SK-MEL-5 (cell line): ENCODE measurements at places on chromosomes 1 and 21. TPM values are rescaled to one million over a fixed set of nuclear protein-coding genes. Genes with fewer than 3 reads are reported as not detected.

ILDR2 gene
- 0.79 and 0.90 TPM in 2 replicates for total RNA-seq

TIE1 gene
- 0.08 TPM in 1 of 2 replicates, not detected in the other for total RNA-seq

PRSS38 gene
- total RNA-seq, result not detected in 2 replicates

NPPB gene
- not detected in 2 replicates for total RNA-seq

DCDC2B gene
- not detected in 2 replicates for total RNA-seq

NR5A2 gene
- 2.2 and 2.7 TPM in 2 replicates for total RNA-seq

HORMAD1 gene
- 8.9 and 12.5 TPM in 2 replicates for total RNA-seq

CRNN gene
- total RNA-seq, result not detected in 2 replicates

LAX1 gene
- total RNA-seq, result not detected in 2 replicates

ITLN2 gene
- 0.69 and 0.90 TPM in 2 replicates for total RNA-seq

GPR37L1 gene
- total RNA-seq, result not detected in 2 replicates

KRTAP7-1 gene
- total RNA-seq, result not detected in 2 replicates

LAMC1 gene
- total RNA-seq, result 114 and 138 TPM in 2 replicates

MRAP gene
- total RNA-seq, result not detected in 2 replicates

CCDC17 gene
- total RNA-seq, result 0.48 and 0.67 TPM in 2 replicates

KCNJ15 gene
- total RNA-seq, result not detected in 2 replicates
